Mesothelial cell of epicardium (in vitro differentiated cells): ENCODE measurements at places on chromosomes 12 and 14. TPM values are rescaled to one million over a fixed set of nuclear protein-coding genes. Genes with fewer than 3 reads are reported as not detected.
A peak's percentile ranks its signal among the peaks of the same experiment; 100 is the strongest.

Gene INSM2
- total RNA-seq: not detected in 3 replicates

Gene AQP5
- total RNA-seq: 0.16 TPM in 1 of 3 replicates, not detected in the others

Gene P2RX2
- total RNA-seq: 7.3 to 8.7 TPM (median 8.6 TPM) in 3 replicates

- DNase-seq: peak; percentile 48
Observed at GRCh38 chr12:51171884-51172514, 936 bp downstream of the TFCP2 start.

GRCh38 chr12:99200711-99201384, 446.7 kb upstream of the GARIN6 start:
- no peak for DNase-seq

GRCh38 chr14:52277552-52277951, 10.1 kb downstream of the PTGDR start:
- DNase-seq: no peak

- DNase-seq: no peak
Observed at GRCh38 chr12:27548301-27549199, 24.5 kb downstream of the PPFIBP1 start.
